ENCODE measurements at places on chromosomes 7 and 10. TPM values are rescaled to one million over a fixed set of nuclear protein-coding genes. Genes with fewer than 3 reads are reported as not detected.

DNA sequence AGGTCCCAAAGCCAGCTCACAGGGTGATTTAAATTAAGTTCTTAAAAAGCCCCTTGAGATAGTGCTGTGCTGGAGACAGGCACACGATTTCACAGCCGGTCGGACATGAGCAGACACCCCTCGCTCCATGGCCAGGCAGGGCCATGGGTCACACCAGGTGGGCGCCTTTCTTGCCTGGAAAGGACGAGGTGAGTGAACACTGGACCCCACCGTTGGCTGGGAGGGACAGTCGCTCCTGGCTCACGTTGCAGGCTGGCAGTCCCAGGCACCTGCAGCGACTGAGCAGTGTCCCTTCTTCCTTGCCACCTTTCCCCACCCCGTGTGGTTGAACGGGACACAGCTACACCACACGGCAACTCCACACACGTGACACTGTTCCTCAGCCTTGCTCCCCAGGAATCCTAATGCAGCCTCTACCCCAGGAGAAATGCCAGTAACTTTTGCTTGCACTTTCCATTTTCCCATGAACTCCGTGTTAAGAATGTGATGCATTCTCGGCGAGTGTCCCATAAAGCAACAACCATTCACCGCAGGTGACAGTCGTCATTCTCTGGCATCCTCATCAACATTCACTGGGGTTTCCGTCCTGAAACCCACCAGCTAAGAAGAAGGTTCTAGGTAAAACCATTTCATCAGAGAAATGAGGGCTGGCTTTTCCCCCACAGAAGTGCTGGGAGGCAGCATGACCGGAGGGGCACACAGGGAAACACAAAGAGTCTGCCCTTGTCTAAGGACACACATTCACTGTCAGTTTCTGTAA lies 217.4 kb downstream of the ZMYND11 start:
- no peak overlapping the region for H3K4me3 ChIP-seq
- H3K4me1 ChIP-seq, result no peaks in the 10 kb centered on the region
- H3K27ac ChIP-seq, result no peak overlapping the region
- peaks cover 3% of the 10 kb centered on the region for H3K36me3 ChIP-seq
- H3K27me3 ChIP-seq, result no peaks in the 10 kb centered on the region

DNA sequence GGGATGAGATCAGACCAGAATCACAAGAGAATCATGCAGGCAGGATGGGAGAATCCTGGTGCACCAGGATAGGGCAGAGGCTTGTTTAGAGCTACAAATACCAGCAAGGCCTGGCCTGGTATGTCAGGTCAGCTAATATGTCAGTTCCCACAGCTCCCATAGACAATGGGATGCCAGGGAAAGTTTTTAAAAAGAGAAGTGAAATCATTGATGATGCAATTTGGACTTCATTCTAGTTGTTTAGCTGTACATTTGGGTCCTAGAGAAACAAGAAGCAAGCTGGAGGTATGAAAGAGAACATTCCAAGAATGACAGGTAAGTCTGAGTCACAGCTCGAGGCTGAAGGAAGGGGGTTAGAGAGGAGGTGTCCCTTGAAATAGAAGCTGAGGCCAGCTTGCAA lies 45.2 kb downstream of the GPR141 start:
- H3K27ac ChIP-seq, result no peak overlapping the region
- no peak for DNase-seq

- H3K27ac ChIP-seq, result no peak overlapping the region
- no peak overlapping the region for H3K4me3 ChIP-seq
- H3K4me1 ChIP-seq, result no peaks in the 10 kb centered on the region
Measured at GRCh38 chr7:32258265-32258664, 188.1 kb upstream of the PDE1C start.

UCMA gene
- total RNA-seq, result not detected

UCN3 gene
- total RNA-seq, result not detected

LEP gene
- total RNA-seq, result not detected

SYNPO2L gene
- total RNA-seq, result not detected

All from activated T-helper 2 cell treated with anti-CD3 and anti-CD28 coated beads, Interferon-gamma antibody, Interleukin-2, Interleukin-4, amounts not matched to agents 10 μg/mL and 5 μg/mL and 100 μg/mL, durations not matched to agents 14 hours and 24 hours and 36 hours (primary cell).